ENCODE measurements at places on chromosomes 13 and 19.

DNA sequence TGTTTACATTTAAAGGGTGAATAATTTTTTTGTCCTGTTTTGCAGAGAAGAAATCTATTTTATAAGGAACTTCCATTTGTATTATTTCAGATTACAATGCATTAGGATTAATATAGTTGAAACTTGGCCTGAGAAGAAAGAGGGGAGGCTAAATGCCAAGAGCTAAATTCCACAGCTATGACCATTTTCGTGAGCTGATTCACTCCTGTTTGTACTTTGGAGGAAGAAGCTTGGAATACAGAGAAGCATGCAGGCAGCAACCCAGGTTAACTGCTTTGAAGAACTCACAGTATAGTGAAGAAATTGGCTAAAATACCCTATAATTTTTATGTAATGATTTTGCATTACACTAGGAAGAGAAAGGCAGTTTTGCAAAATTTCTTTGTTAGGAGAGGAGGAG lies 309.4 kb upstream of the KLF12 start:
- no peak for DNase-seq

GRCh38 chr19:51002089-51002532 lies 707 bp upstream of the KLK8 start:
- DNase-seq = no peak

GRCh38 chr19:11737964-11738745 lies 591 bp downstream of the ZNF823 start:
- DNase-seq = no peak

DNA sequence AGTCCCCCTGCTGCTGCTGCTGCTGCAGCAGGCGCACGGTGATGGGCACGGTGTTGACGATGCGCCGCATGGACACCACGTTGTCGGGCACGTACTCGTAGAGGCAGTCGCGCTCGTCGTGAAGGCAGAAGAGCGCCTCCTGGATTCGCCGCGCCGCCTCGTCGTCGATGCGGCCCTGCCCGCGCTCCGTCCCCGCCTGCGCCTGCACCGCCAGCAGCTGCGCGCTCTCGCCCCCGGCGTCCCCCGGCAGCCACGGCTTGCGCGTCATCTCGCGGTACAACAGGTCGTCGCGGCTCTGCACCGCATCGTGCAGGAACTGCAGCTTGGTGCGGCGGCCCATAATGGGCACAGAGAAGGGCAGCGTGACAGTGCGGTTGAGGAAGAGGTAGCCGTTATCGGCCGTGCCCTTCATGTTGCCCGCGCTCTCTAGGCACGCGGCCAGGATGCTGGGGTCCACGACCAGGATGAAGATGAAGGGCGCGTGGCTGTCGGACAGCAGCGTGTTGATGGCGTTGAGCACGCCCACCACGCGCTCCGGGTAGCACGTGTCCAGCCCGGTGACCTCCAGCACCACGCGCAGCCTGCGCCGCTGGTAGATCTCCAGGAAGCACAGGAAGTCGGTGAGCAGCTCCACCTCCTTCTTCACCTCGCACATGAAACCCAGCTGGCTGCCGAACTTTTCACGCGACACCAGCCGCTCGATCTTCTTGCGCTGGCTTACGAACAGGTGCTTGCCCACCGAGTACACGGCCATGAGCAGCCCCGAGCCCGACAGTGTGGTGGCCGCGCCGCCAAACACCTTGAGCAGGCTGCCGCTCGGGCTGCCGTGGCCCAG lies 8.1 kb downstream of the NKPD1 start:
- DNase-seq = no peak

GRCh38 chr19:46571495-46571894 lies 29.6 kb upstream of the CALM3 start:
- no peak for DNase-seq

DNA sequence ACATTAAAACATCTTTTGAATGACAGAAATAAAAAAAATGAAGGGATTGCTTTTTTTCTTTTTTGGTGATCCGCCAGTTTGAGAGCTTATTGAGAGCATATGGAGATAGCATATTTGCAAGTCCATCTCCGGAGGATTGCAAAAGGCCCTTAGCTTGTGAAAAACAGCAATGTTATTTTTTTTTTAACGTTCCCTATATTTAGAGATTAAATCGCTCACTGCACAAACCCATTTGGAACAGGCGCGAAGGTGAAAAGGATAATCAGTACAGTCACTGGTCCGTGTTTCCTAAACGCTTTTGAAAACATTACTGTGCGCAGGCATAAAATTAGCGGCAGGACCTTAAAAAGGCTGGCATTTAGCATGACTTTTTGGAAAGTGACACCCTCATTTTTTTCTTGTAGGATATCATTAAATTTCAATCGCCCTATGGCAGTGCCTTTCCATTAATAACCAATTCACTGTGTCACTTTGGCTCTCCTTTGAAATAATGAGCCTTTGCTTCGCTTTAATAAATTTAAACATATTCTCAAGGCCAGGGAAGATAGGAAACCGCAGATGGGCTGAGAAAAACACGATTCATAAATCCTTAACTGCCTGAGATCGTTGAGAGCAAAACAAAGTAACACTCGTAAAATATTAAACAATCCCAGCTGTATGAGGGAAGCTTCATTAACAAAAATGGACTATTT lies 342.2 kb downstream of the DACH1 start:
- no peak for DNase-seq

DNA sequence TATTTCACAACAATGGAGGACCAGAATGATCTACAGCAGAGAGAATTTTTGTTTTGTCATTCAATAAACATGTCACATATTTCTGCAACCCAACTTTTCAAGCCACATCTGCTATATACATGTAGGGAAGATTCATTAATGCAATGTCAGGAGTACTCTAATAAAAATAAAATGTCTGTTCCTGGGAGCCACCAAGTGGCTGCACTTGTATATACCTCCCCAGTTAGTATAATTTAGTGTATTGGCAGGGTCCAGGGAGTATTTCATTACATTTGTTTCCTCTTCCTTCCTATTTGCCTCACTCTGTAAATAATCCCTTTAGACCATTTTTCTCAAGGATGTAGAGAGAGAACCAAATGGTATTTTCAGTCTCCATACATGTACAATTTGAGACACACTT lies 1169.0 kb downstream of the DIAPH3 start:
- no peak for DNase-seq

- no peak for DNase-seq
These were observed 66.8 kb upstream of the MED4 start for GRCh38 chr13:48161530-48162179.

DNA sequence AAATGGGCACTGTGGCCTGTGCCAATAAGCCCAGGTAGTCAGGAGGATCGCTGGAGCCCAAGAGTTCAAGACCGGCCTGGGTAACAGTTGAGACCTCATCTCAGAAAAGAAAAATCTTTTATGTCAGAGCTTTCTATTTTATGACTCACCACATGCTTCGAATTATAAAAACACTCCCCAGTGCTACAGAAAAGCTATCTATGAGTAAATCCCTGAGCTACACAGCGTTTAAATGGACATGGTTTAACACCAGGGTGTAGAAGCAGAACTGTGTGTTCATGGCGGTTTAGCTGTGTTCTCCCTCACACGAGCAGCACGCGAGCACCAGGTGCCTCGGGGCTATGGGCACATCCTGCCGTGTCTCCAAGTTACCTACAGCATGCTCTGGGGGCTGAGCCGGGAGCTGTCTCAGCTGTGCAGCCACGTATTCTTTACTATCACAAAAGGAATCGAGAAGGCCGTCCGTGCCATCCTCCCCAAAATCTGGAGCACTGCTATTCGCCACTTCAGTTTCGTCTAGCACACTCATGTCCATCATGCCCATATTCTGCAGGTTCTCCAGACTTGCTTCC lies 6.7 kb downstream of the SAFB2 start:
- DNase-seq = no peak

GRCh38 chr13:84077271-84077670 lies 195.0 kb upstream of the SLITRK1 start:
- DNase-seq = no peak

DNA sequence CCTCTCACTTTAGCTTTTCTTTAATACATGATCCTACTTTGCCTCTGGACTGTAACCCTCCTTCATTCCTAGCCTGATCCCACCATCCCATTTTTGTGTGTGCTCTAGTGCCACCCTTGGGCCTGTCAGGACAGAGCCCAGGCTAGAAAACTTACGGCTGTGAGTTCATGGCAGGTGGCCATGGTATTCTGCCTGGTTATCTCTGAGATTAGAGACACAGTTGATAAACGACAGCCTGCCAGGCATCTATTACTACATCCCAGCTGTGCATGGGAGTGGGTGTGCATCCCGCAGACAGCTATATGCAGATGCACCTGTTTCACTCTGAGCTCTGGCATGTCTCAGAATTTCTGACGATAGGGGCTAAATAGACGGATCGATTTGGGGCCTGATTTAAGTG lies 110.9 kb downstream of the HS6ST3 start:
- DNase-seq = no peak

GRCh38 chr13:32282096-32282711 lies 33.0 kb downstream of the ZAR1L start:
- DNase-seq = no peak

GRCh38 chr13:40043764-40044163 lies 388.3 kb downstream of the COG6 start:
- DNase-seq = no peak

DNA sequence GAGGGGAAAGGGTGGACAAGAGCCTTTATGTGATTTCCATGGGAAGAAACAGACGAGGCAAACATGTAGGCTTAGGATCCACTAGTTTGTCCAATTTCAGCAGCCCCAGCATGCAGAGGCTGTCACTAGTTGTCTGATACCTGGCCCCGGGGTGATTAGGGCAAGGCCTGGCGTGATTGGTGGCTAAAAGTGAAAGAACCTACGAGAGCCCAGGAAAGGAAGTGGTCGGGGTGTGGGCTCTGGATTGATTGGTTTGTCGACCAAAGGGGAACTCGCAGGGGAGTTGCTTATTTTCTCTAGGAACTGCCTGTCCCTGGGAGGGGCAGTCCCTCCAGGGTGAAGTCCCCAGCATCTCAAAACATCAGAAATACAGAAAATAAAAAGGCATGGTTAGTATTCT lies 64.2 kb upstream of the UQCRFS1 start:
- DNase-seq = no peak

DNA sequence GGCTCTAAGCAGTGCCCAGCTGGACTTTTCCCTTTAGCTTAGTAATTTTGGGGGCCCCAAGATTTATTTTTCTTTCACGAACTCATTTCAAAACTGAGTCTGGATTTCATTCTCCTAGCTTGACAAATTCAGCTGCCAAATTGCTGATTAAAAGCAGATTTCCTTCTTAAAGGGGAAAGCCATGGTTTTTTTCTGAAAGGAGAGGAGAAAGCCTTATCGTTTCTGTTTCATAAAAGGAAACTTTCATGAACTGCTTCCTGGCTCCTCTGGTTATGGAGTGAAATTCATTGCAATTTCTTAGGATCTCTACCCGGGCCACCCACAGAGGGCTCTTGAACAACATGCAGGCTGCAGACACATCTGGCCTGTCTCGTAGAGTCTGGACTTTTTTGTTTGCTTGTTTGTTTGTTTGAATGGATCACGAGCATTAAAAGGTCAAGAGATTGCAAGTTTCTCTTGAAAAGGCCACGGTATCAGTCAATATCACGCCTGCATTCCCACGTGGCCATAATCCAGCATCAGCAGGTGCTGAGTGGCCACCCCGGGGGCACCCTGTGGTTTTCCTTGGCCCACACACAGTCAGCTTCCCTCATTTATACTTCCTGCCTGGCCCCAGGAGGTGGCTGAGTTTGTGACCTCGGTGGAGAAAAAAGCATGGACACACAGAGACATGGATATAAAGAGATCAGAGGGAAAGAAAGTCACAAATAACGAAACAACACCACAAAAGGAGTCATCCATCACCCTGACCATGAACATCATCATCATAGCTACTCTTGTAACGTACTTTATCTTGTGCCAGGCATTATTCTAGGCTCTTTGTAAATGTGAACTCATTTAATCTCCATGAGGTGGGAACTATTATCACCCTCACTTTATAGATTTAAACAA lies 10.5 kb upstream of the KLK4 start:
- DNase-seq = no peak

DNA sequence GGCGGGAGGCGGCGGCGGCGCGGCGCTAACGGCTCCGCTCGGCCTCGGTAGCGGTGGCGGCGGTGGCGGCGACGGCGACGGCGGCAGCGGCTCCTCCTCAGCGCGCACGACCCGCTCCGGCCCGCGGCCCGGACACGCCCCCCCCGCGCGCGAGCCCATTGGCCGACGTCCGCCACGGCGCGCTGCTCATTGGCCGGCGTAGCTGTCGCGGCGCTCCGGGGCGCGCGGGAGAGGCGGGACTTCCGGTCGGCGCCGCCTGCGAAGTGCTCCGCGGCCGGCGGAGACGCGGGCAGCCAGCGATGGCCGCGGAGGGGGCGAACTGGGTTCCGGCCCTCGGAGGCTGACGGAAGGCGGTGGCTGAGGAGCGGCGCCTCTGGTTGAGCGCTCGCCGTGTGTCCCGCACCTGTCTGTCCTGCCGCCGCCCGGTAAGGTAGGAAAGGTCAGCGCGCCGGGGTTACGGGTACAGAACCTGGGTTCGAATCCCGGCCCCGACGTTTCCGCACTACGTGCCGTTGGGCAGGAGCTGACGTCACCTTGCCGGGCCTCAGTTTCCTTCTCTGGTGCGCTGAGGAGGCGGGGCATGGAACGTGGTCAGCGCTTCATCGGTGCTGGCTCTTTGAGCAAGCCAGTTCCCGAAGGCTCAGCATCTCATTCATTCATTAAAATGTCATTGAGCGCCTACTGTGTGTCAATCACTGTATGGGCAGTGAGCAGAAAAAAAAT lies at the start of gene ELAVL1:
TSS of gene ELAVL1 (minus strand) at position 108 of the 723 bp plus-strand sequence. CDS start 13,826 bp downstream, outside the sequence.
- DNase-seq = peak; percentile 75

DNA sequence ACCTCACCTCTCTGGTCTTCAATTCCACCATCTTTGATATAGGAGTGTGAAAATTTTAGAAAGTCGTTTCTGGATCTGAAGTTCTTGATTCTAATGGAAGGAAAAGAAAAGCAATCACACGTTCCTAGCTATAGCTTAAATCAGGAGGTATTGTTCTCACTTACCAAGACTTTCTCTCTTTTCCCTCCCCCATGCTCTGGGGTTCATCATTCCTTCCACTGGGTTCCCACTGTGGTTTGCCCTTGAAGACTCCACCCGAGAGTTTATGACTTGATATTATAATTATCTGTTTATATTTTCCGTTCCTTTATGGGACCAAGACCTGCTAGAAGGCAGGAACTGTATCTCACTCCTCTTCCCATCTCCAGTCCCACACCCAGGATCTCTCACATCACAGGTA lies 76.6 kb downstream of the AKAP11 start:
- DNase-seq = no peak

- DNase-seq = no peak
These were observed 279.9 kb downstream of the FOXO1 start for GRCh38 chr13:40386586-40386985.

DNA sequence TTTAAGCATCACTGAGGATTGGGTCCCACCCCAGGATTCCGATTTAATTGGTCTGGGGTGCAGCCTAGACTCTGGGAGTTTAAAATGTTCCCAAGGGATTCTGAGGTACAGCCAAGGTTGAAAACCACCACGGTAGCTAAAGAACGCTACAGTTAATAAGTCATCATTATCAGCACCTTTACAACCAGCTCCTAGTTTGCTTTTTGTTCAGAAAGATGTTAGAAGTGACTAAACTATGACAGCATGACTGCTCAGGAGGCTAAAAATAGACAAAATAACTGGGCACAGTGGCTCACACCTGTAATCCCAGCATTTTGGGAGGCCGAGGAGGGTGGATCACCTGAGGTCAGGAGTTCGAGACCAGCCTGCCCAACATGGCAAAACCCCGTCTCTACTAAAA lies 11.7 kb upstream of the EPSTI1 start:
- no peak for DNase-seq

GRCh38 chr13:113531041-113531873 lies 40.7 kb upstream of the DCUN1D2 start:
- DNase-seq = no peak

Measured in activated naive CD4-positive, alpha-beta T cell (primary cell).